Mesothelial cell of epicardium (in vitro differentiated cells): ENCODE measurements at places on chromosomes 7 and 10.

DNA sequence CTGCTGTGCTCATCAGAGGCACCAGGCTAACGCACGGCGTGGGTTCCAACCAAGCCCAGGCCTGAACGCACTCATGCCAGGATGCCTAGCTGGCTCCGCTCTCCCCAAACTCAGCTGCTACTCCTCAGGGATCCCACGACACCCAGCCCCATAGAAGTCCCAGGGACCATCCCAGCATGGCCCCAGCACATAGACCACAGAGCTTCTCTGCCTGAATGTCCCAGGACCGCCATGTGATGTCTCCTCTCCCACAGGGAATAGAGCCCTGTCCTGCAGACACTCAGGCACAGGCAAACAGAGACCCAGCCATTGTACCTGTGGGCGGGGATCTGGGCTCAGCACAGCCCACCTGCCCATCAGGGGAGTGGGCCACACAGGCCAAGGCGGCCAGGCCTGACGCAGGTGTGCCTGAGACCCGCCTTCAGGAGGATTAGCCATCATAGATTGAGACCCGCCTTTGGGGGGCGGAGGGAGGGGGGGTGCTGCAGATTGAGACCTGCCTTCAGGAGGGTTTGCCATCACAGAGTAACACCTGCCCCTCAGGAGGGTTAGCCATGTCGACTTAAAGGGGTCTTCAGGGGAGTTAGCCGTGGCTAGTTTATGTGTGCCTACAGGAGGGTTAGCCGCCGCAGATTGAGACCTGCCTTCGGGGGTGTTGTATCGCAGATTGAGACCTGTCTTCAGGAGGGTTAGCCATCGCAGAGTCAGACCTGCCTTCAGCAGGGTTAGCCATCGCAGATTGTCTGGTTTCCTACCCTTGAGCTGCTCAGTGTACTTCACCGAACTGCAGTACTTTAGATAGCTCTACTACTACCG is 29.0 kb downstream of the RASGEF1A start:
- DNase-seq: peak; percentile 16

GRCh38 chr7:69885431-69885830 is 287.2 kb downstream of the AUTS2 start:
- no peak for DNase-seq

DNA sequence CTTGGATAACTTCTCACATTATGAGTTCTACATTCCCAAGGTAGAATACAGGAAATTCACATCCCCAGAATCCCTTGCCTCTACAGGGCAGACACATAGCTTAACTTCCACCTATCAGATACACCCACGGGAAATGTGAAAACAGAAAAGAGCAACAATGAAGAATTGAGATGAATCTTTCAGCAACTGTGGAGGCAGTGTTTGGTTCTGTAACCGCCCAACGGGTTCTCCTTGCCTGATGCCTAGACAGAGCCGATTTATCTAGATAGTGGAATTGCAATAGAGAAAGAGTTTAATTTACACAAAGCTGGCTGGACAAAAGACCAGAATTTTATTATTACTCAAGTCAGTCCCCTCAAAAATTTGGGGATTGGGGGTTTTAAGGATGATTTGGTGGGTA is 138.8 kb downstream of the MTPAP start:
- DNase-seq: no peak

DNA sequence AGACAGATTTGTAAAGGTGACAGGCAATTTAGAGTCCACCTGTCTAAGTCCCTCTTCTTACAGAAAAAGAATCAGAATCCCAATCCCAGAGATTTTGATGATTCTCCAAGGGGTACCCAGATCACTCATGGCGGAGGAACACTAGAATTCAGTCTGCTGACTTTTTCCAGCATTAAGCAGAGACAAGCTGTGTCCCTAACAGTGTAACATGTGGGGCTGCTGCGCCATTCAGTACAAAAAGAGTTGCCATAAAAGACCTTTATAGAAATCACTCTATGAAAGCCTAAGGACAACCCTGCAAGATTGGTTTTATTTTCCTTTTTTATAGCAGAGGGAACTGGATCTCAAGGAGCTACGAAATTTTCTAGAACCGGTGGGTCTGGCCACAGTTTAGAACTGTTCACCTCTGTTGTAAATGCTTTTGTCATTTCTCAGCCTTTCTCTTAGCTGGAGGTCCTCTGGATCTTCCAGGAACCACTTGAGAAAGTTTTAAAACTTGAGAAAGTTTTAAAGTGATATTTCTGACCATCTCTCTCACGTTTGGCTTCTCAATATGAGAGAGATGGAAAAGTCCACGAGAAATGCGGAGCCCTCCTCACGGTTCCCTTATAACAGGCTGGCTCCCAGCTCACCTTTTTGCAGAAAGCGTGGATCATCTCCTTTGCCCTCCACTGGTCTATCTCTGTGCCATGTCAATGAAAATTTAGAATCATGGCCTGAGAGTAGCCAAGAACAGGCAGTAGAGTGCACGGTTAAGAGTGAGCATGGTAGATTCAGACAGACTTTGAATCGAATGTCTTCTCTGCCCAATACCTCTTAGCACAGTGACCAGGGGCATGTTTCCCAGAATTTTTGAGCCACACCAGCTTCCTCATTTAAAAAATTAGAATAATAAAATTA is 826 bp downstream of the GIMAP7 start:
- no peak for DNase-seq

DNA sequence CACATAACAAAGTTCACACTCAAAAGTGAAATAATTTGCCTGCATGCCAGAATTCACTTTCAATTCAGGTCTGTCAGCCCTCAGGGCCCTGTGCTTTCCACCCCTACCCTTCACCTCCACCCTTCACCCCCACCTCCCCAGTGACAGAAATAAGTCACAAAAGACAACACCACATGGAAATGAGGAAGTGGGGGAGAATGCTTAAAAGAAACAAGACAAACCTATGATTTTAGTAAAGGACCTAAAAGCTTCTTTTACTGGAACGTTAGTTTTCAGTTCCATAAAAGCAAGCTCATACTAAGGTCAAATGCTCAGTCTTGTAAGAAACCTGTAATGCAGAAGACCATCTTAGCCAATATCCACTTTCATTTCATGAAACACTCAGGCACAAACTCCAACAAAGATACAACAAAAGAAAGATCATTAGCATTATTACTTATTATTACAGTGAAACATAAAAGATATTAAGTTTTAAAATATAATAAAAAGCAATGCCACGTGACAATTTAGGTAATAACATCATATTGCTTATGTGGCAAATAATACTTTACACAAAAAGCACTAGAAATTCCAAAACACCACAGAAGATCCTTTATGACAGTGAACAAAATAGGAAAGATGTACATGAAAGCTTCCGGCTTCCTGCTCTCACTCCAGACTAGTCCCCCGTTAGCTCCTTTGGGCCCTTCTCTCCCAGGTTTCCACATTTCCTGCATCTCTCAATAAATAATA is 112.1 kb downstream of the LMBR1 start:
- DNase-seq: no peak

- no peak for DNase-seq
Measured at GRCh38 chr7:37390114-37390513, 58.5 kb downstream of the ELMO1 start.

DNA sequence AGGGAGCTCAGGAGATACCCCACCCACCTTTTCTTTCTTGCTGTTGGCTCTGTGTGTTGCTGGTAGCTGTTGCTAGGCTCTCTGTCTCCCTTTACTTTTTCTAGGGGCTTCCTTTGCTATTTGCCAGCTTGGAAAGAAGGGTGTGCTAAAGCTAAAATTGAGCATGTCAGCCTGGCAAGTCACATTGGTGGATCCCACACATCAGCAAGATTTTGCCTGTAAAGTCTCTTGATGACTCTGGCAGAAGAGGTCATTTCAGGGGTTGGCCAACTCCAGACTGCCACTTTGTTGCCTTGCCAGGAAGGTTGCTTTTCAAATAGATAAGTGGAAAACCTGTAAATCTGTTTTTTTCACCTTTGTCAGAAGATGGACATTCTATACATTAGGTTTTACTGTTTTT is 9.9 kb downstream of the CCNY start:
- no peak for DNase-seq

DNA sequence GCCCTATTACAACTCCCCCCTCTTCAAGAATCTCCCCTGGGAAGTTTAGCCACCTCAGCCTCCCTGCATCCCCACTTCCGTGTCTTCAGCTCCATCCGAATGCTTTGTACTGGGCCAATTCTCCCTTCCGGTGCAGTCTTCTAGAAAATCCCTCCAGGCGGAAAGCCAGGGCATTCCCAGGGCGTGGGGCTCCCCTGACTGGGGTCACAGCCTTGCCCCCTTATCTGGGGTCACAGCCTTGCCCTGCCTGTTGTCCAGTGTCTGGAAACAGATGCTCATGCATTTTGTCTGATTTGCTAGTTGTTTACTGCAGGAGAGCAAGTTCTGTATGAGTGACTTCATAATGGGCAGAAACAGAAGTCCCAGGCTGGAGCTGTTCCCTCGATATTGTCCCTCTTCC is 112.5 kb upstream of the TCERG1L start:
- DNase-seq: no peak

DNA sequence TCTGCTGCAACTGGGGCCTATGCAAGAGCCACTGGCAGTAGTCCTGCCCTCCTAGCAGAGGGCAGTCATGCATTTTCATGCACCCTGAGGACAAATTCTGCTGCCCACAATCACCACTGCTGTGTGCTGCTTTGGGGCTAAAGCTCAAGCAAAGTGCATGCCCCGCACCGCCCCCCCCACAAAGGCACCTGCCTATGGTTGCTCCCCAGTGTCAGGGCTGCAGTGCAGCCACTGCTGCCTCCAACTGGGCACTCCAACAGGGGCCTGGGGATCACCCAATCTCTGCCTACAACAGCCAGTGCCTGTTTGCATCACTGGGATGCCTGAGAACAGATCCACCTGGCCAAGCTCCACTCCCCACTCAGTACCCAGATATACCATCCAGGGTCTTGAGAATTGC is 417.0 kb downstream of the HTR7 start:
- no peak for DNase-seq

GRCh38 chr10:102645388-102645740 is 1.1 kb downstream of the TRIM8 start:
- no peak for DNase-seq

- no peak for DNase-seq
Measured at GRCh38 chr10:76178532-76179292, 747.3 kb downstream of the LRMDA start.

GRCh38 chr10:3976718-3977117 is 191.7 kb upstream of the KLF6 start:
- no peak for DNase-seq

DNA sequence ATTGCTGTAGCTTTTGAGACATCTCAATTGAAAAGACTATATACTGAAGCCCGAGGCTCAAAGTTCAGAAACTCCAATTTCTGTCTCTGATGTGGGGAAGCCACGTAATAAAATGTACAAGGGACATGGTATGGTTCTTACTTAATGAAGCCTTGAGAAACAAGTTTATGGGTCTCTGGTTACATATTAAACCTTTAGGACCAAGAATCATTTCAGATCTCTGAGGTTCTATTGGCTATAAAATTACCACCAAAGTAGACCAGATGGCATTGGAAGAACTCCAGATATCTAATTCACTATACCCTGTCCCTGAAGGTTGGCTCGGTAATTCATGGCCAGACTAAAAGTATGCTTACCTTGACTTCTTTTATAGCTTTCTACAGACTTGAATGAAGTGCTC is 23.7 kb downstream of the STAMBPL1 start:
- no peak for DNase-seq

DNA sequence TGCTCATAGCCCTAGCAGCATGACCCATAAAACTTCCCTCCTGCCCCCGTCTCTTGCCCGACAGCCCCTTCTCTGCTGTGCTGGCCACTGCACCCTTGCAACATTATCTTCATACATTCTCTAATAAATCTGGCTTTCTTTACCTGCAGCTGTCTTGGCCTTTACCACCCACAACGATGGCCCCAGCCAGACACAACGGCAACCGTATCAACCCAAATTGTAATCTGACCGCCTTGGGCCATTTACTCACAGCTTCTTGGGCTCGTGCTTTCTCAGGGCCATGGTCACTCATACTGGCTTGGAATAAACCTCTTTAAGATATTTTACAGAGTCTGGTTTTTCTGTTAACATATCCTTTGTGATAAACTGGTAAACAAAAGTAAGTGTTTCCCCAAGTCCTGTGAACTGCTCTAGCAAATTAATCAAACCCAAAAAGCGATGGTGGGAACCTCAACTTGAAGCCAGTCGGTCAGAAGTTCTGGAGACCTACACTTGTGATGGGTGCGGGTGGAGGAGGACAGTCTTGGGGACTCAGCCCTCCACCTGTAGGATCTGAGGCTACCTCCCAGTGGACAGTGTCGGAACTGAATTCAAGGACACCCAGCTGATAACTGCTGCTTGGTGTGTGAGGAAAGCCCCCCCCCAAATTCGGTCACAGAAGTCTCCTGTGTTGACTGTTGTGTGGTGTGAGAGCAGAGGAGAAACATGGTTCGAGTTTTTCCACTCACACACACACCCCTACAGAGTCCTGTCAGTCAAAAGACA is 87.6 kb upstream of the ATP6V0A4 start:
- DNase-seq: no peak

DNA sequence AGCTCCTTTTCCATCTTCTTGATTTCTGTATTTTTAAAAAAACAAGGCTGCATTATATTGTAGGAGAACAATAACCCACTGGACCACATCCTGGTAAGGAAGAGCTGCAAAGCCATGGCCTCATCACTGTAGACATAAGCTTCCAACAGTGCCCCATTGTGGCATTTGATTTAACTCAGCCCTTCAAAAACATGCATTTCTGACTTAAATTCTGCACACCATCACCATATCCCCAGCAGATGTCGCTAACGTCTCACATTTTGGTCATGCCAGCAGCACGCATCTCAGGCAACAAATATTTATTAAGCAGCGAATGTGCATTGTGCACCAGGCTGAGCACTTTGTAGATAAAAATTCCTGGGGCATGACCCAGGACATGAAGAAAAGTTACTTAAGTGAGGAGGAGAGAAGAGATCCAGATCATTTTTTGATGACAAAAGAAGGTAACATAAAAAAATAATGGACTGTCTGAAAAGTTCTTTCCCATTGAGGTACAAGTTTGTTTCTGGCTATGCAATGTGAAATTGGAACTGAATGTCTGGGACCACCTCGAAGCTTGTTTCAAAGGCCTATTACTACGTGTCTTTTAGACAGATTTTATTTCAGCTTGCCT is 164.6 kb upstream of the CDCA7L start:
- peak; percentile 75 for DNase-seq

GRCh38 chr7:136020556-136020955 is 43.4 kb upstream of the MTPN start:
- DNase-seq: no peak

- DNase-seq: no peak
Measured at GRCh38 chr7:47493976-47494911, 87.7 kb downstream of the TNS3 start.

- DNase-seq: no peak
Measured at GRCh38 chr7:31337002-31337565, 3.4 kb downstream of the NEUROD6 start.

DNA sequence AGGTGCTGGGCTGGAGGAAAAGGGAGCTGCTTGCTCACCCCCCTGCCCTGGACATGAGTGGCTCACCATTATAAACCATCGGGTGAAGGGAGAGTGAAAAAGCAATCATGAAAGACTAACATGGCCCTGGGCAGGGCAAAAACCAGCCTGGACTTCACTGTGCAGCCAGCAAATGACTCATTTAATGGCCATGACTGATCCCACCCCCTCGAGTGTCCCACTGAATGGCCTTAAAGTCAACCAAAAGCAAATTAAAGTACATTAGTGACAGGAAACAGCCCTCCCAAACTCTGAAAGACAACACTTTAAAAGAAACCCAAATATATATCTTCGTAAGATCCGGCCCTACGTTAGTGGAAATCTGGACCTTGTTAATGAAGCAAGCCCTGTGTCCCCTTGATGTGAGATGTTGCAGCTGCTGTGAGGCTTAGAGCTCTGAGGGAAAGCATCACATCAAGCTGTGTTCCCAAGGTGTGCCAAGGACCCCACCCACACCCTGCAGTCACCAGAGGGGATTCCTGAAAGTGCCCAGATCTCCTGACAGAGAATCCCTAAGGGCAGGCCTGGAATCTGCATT is 31.2 kb downstream of the ADCYAP1R1 start:
- no peak for DNase-seq
